ENCODE measurements at places on chromosomes 7 and 10.
A peak's percentile ranks its signal among the peaks of the same experiment; 100 is the strongest.

DNA sequence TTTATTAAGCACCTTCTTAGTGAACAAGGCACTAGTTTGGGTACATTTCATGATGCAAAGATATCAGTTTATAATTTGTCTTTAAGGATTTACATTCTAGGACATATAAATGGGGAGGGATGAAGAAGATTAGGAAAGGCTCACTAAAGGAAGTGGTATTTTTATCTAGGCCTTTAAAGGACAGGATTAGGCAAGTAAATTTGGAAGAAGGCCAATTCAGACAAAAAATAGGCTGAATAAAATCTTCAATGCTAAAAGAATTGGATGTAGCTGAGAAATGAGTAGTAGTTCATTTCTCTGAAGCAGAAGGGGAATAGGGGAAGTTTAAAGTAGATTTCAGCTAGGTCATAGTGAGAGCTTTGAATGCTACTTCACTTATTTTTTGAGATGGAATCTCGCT is 4.8 kb upstream of the FAM24B start:
- no peak for DNase-seq

DNA sequence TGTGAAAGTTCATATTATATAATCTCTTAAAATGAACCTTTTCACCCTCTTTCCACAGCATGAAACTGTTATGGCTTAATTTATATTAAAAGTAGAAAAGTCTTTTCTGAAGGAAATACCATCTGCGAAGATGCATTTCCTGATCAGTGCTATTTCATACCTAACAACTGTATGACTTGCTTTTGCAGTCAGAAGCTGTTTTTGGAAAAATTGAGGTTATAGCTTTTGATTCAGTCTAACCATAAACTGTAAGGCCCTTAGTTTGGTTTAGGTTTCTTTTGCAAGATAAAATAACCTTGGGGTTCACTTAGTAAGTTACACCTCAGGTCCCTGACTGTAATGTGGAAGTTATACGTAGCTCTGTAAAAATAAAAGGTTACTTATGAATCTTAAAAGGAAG is 22.7 kb upstream of the PARP12 start:
- DNase-seq = no peak

- DNase-seq = no peak
These were observed 40.0 kb upstream of the TM9SF3 start for GRCh38 chr10:96626795-96627194.

- no peak for DNase-seq
These were observed 419.4 kb upstream of the CELF2 start for GRCh38 chr10:10598297-10598696.

GRCh38 chr7:66669088-66669487 is 40.4 kb downstream of the KCTD7 start:
- no peak for DNase-seq

GRCh38 chr10:57638411-57638810 is 629.3 kb downstream of the IPMK start:
- no peak for DNase-seq

DNA sequence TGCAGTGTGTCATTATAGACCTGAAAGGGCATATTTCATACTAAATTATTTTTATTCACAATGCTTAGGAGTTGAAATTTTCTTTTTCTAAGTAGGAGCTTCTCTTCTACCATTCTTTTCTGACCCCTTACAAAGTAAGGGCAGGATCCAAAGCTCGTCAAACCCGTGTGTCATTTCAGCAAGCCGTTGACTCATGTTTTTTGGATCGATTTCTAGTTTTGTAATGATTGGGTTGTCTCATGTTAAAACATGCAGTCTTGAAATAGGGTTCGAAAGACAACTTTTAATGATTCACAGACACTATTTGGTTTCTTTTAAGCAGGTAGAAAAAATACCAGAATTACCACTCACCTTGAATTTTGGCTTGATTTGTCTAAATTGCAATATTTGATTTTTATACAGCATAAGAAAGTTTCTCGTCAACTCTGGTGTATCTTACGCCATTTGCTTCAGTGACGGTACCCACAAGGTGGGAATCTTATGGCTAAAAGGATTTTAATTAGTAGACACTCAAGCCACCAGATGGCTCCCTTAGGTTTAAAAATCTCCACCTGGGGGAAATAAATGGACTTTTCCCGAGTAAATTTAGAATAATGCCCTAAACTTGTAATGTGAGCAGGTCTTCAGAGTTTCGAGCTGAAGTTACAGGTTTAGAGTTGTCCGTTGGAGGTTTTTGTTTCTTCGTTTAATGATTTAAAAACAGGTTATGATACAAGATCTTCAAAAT is 283.4 kb downstream of the CCDC3 start:
- no peak for DNase-seq

DNA sequence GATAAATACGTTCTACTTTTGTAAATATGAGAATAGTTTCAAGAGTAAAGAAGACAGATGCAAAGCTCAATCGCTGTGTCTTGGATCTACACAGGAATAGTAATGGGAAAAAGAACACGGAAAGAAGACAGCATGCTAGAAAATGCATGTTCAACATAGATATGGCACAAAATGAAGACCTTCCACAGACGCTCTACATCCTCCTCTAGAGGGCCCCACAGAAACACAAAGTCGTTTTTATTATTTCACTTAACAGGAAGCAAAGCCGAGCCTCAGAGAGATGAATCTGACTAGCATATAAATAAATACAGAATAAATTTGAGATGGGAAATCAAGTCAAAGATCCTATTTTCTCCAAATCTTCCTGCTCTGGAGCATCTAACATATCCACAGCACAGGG is 292.6 kb downstream of the PARD3 start:
- no peak for DNase-seq

GRCh38 chr7:138456220-138456619 is 3.8 kb upstream of the TRIM24 start:
- DNase-seq = no peak

- no peak for DNase-seq
These were observed 122.5 kb downstream of the TMEM26 start for GRCh38 chr10:61330669-61331068.

GRCh38 chr7:136342251-136342650 is 365.1 kb upstream of the MTPN start:
- DNase-seq = no peak

DNA sequence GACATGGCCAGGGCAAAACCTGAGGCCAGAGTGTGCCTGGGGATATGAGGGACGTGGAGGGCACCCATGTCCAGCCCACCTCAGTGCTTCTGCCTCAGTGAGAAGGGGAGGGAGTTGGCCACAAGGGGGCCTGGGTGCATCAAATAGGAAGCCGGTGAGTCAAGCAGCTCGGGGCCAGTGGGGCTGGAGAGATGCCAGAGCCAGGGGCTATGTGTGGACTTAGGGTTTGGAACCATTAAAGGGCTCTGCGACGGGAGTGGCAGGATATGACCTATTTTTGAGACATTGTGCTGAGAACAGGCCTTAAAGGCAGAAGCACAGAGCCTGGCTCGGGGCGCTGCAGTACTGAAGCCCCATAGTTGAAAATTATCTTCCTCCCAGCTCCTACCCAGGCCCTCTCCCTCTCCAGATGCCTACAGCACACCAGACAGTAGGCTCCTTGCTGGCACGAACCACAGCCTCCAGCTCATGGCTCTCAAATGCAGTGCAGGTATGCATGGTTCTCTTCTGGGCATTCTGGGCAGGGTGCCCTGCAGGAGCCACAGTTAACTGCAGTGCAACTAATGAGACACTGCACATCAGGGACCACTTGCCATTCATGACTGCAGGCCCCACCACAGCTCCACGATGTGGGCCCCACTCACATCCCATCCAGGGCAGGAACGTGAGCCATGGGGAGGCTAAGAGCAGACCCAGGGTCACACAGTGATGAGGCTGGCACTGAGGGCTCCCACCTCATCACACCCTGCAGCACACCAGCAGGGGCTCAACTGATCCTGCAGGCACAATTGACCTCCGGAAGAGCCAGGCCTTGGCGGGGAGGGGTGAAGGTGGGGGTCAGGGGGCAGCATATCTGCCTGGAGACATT is 7.2 kb upstream of the PGAM2 start:
- peak; percentile 28 for DNase-seq

GRCh38 chr7:137881607-137882260 is 35.0 kb upstream of the DGKI start:
- no peak for DNase-seq

DNA sequence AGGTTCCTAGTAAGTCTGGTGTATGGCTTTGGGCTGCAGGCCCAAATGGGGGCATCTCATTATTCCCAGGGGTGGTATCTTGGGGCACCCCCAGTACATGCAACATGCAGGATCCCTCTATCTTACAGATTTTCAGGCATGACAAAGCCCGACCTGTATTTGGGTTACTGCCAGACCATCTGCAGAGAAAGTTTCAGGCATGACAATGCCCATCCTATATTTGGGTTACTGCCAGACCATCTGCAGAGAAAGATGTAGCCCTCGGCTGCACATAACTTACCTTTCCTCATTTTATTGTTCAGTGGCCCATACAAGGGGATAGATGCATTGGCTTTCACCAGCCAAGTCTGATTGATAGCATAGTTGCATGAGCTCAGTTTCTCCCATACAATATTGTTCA is 112.2 kb upstream of the RAB18 start:
- DNase-seq = no peak

- DNase-seq = no peak
These were observed 247.6 kb downstream of the AUTS2 start for GRCh38 chr7:69845721-69846495.

GRCh38 chr10:126350216-126350992 is 37.9 kb downstream of the ADAM12 start:
- no peak for DNase-seq

- DNase-seq = no peak
These were observed 1.0 kb upstream of the HIF1AN start for GRCh38 chr10:100534726-100535125.

- no peak for DNase-seq
These were observed 180.4 kb downstream of the TMEM26 start for GRCh38 chr10:61272781-61273180.

- no peak for DNase-seq
These were observed 215.4 kb downstream of the COBL start for GRCh38 chr7:51101111-51101757.

DNA sequence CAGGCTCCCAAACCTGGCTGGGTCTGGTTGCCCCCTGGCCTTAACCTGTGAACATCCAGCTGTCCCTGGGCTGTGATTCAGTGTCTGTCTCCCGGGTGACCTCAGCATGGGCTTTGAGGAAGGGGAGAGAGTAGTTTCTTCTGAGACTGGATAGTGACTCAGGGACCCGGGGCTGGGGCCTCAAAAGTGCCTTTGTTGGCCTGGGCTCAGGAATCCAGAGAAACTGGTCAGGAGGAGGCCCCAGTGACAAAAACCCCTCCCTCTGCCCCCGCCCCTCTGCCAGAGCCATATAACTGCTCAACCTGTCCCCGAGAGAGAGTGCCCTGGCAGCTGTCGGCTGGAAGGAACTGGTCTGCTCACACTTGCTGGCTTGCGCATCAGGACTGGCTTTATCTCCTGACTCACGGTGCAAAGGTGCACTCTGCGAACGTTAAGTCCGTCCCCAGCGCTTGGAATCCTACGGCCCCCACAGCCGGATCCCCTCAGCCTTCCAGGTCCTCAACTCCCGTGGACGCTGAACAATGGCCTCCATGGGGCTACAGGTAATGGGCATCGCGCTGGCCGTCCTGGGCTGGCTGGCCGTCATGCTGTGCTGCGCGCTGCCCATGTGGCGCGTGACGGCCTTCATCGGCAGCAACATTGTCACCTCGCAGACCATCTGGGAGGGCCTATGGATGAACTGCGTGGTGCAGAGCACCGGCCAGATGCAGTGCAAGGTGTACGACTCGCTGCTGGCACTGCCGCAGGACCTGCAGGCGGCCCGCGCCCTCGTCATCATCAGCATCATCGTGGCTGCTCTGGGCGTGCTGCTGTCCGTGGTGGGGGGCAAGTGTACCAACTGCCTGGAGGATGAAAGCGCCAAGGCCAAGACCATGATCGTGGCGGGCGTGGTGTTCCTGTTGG is at the start of gene CLDN4:
Gene CLDN4 (plus strand): TSS at position 316 of the 903 bp plus-strand sequence. CDS start 206 bp downstream, at position 522.
- no peak for DNase-seq

GRCh38 chr10:49615213-49615612 is 1.4 kb downstream of the CHAT start:
- DNase-seq = no peak

DNA sequence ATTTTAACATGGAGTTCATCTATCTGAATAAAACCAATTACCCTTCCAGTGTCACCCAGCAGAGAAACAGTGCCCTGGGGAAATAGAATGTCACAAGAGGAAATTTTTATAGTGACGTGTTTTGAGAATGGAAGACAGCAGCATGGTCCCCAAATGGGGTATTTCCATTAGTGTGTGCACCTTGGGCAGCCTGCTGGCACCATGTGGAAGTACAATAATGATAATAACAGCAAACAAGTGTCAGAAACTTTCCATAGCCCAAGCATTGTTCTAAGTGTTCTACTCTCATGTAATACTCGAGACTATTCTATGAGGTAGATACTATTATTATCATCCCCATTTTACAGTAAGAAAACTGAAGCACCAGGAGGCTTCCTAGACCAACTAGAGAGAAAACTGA is 2.2 kb upstream of the PDE1C start:
- no peak for DNase-seq

- DNase-seq = no peak
These were observed at the start of gene GRB10 for GRCh38 chr7:50782375-50783208. TSS of gene GRB10 (minus strand) at chr7:50782896. CDS start at chr7:50732322, 50,574 bp downstream.

DNA sequence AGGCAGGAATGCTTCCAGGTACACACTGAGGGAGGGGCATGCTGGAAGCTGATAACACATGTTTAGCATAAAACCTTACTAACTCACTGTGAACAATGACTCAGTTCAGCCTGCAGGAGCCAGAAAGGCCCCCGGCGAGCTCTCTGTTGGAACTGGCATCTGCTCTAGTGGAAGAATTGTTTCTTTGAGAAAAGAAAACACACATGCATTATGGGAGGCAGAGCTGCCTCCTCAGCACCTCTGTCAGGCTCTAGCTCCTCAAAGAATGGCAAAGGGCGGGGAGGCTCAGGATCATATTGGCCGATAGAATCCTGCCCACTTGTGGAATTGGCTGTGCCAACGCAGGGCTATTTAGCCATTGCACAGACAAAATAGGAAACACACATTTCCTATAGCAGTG is 338.3 kb downstream of the CXCL12 start:
- no peak for DNase-seq

DNA sequence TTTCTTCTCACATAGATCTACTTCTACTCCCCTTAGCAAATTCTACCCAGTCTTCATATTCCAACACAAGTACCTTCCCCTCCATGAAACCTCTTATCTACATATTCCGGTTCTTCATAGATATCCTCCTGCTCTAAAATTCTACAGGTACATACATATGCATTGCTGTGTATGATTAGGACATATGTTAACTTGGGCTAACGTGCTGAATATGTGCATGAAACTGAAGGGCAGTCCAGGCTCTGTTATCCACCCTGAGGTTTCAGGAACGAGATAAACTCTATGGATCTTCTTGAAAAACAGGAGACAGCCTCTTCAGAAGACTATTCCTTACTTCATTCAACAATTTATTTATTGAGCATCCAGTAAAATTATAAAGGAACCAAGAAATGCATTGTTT is 31.5 kb downstream of the TM9SF3 start:
- no peak for DNase-seq

- DNase-seq = no peak
These were observed at the start of gene RHOBTB1 for GRCh38 chr10:60944058-60944909. TSS of gene RHOBTB1 (minus strand) at chr10:60944185. CDS start at chr10:60911542, 32,643 bp downstream.

GRCh38 chr10:16999665-17000451 is 129.8 kb downstream of the CUBN start:
- DNase-seq = no peak
